ENCODE measurements at places on chromosomes 6 and 20.

DNA sequence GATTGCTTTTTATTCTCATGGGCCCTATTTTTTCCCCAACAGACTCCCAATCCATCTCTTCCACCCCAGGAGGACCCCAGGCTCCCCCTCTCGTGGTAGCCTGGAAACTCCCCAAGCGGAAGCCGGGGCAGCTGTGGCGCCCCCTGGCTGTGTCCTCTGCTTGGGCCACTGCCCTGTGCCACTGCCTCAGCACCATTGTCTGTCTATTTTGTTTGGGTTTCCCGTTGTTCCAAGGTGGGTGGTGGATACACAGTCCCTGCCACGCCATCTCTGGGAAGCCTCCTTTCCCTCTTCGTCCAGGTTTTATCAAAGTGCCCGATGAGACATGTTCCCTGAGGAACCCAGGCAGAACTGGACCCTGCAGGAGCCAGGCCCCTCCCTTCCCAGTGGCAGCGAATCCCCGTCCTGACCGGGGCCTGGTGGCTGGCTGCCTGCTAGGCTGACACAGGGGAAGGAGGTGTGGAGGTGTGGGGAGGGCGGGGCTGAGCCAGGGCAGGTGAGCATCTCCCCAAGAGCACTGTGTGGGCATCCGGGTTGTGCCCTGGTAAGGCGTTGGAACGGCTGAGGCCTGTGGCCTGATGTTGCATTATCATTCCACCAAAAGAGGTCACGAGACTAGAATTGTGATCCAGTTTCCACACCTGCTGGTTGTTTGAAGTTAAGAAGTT lies 228.2 kb downstream of the CDH4 start:
- no peak for DNase-seq

- DNase-seq: peak; percentile 90
Measured at GRCh38 chr6:12233693-12234571, 56.2 kb upstream of the EDN1 start.

- DNase-seq: peak; percentile 3
Measured at GRCh38 chr6:29447670-29448069, 8.6 kb downstream of the OR10C1 start.

DNA sequence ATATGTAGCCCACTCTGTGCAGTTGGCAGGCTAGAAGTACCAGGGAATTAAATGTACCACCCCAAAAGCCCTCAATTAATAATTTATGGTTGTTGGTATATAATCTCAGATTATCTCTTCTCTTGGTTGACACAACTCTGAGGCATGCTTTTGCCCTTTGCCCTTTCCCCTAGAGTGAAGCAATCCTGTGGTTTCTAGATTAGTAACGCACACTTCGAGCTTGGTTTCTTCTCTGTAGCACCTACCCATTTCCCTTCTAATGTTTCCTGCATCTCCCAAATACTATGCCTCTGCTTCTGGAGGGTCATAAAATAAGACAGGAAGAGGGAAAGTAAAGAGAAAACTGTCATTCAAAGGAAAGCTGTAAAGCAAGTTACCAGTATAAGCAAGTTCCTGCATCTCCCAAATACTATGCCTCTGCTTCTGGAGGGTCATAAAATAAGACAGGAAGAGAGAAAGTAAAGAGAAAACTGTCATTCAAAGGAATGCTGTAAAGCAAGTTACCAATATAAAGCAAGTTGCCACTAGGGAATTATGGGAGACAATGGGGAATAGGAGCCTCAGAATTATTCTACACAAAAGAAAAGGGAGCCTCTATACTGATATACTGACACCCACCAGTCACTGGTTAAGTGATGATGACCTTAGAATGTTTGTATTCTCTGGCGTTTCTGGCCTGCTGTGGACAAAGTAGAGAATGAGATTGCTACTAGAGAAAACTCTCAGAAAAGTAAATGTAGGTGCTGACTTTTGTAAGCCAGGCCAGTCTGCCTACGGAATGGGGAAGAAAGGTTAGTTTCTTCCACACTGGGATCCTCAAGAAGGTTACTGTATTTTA lies 862.6 kb upstream of the MAN1A1 start:
- no peak for DNase-seq

DNA sequence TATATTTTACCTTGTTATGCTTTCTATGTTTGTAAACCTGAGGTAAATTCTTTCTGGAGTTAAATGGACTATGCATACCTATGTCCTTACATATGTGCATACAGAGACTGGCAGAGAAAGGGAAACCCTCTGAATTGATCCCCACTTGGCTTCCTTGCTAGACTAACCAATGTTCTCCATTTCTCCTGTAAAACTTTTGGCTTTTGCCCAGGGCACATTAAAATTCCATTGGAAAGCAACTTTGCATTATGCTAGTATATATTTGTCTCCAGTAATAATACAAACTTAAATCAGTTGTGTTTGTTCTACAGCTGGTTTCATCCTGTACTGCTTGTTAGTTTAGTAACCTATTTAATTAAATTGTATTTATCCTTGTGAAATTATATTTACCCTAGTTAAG lies 646.0 kb upstream of the MARCKS start:
- DNase-seq: no peak

- DNase-seq: no peak
Measured at GRCh38 chr6:169247991-169248390, 5.7 kb downstream of the THBS2 start.

- no peak for DNase-seq
Measured at GRCh38 chr6:1602049-1602713, 7.5 kb upstream of the FOXC1 start.

- DNase-seq: no peak
Measured at GRCh38 chr6:147017153-147017552, 187.1 kb upstream of the STXBP5 start.

GRCh38 chr6:75363304-75363703 lies 78.7 kb upstream of the TMEM30A start:
- no peak for DNase-seq

DNA sequence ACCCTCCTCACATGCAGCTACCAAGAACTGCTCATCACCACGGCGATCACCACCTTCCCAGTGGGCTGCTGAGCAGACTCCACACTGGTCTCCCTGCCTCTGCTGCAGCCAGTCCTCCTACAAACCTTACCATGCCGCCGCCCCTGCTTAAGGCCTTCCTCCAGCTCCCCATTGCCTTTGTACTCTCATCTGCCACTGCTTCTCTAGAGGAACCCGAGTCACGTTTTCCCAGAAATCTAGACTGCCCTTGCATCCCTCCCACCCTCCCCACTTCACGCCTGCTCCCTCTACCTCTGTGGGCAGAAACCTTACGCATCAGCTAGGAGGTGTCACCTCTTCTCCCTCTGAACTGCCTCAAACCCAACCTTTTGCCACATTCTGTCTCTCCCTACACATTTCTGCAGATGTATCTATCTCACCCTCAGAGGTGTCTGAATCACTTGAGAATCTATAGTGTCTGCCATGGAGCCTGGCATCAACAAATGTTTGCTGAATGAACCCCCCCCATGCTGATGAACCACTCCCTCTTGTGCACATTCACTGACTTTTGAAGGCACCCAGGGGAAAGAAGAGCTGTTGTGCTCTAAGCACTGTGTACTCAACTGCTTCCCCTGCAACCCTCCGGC lies 4.3 kb downstream of the E2F1 start:
- DNase-seq: no peak

- peak; percentile 94 for DNase-seq
Measured at GRCh38 chr6:136288566-136289326, 900 bp downstream of the BCLAF1 start.

DNA sequence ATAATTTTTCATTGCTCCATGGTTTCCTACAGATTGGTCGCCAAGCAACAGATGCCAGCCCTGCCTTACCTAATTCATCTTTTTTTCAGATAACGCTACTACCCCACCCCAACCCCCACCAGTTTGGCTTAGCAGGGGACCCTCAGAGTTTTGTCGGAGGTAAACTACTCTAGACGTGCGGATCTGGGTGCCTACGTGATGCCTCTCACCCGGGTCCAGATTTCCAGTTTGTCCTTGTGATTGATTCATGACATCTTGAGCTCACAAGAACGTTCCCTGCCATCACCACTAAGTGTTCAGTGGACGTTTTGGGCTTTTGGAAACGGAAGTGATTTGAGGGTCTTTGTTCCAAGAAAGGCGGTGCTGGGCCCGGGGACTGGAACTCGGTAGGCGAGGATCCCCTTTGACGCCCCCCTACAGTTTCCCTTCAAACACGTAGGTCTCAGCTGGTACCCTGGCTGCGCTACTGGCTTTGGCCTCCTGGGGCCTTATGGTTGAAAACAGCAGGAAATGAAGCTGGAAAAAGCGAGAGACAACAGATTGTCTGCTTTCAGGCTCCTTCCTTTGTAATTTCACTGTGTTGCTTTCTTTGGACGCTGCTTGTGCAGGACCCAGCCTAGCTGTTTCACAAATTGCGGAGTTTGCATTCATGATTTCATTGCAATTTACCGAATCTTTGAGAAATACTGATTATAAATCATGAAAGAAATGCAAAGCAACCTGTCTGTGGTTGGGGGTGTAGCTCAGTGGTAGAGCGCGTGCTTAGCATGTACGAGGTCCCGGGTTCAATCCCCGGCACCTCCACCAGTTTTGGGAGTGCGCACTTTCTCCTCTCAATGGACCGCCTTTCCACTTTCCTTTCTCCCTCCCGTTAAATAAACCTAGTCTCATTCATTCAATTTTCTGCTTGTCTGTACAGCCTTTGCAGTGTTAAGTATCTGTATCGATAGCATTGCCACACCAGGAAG lies 81.0 kb downstream of the GPX5 start:
- DNase-seq: peak; percentile 83

- DNase-seq: no peak
Measured at GRCh38 chr6:75843396-75843795, 94.4 kb downstream of the MYO6 start.

- no peak for DNase-seq
Measured at GRCh38 chr20:12317433-12317832, 399.7 kb downstream of the BTBD3 start.

- DNase-seq: no peak
Measured at GRCh38 chr6:110284855-110285254, 73.3 kb downstream of the METTL24 start.

All from astrocyte of the hippocampus (primary cell).